ENCODE measurements at places on chromosomes 6 and 20.

GRCh38 chr20:64766-65322, 22.6 kb upstream of the DEFB125 start:
- DNase-seq: no peak

DNA sequence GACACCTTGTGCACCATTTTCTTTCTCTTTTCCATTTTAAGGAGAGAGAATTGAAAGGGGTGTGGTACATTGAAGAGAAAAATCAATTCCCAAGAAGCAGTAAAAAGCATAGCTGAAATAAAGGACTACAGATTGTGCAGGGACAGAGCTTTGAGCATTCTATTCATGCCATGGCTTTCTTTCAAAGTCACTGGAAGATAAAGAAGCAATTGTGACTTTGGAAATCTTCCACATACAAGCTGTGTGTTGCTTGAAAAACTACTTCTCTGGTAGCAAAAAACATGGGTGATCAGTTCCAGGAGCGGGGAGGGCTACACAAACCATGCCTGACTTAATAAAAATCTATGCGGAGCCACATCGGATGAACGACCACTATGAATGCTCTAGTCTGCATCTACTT, 230.2 kb upstream of the THEMIS start:
- no peak for DNase-seq

GRCh38 chr20:63295846-63296245, 2.9 kb downstream of the COL20A1 start:
- no peak for DNase-seq

DNA sequence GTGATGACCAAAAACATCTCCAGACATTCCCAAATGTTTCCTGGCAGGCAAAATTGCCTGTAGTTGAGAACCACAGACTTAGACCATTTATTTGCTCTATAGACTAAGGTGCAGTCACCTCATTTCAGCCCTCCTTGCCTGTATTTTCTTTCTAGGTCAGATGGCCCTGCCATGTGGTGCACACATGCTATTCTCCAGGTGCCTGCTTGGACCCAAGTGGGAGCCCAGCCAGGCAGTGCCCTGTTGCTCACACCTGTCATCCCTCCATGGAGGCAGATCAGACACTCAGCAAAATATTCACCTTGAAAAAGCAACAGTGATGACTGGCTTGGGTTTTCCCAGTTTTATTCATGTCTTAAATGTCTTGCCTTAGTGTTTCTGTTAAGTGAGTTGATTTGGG, 311.4 kb downstream of the TFAP2C start:
- no peak for DNase-seq

DNA sequence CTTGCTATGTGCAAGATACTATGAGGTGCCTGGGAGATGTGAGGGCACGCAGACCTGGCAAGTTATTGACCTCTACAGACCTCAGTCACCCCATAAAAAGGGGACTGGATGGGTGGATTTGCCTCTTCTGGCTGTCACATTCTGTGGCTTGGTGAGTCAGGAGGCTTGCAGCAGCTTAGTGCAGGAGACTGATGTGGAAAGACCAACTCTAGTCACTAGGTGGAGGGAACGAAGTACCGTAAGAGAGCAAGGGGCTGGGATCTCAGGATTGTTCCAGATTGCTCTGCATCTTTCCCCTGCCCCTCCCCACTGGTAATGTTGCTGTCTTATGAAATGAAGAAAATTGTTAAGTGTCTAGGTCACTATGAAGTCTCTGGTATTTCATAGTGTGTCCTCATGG, 3.3 kb downstream of the MAPRE1 start:
- DNase-seq: no peak

DNA sequence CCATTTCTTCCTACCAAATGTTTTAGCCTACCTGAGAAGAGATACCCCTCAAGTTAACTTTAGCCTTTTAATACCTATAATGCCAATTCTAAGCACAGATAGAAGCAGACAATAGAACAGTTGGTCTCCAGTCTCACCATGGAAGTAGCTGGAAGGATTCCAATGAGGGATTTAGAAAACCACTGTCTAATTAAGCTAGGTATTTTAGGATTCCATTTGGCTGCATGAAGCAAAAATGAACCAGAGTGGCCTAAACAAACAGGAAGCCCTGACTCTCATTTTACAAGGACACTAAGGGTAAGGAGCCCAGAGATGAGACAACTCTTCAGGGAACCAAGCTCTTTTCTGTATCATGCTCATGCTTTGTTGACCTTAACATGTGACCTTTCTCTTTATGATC, 199.2 kb downstream of the ALDH8A1 start:
- no peak for DNase-seq

GRCh38 chr6:166045860-166046200, 121.8 kb downstream of the TBXT start:
- DNase-seq: no peak

- no peak for DNase-seq
Observed at GRCh38 chr6:11785415-11785773, 6.8 kb upstream of the ADTRP start.

GRCh38 chr6:40307712-40308111, 279.5 kb downstream of the LRFN2 start:
- no peak for DNase-seq

DNA sequence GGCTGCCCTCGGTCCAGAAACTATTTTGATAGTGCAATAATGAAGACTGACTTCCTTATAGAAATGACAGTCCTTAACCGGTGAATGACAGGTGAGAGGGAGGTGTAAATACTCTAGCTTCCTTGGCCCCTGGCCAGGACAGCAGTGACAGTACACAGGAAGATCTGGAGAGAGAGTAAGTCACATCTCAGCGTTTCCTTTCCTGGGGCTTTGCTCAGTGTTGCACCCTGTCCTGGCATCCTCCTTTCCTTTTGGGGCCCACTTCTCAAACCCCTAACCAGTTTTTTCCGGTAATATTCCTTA, 336.9 kb downstream of the CD83 start:
- DNase-seq: no peak

GRCh38 chr6:148027201-148027600, 315.4 kb upstream of the SASH1 start:
- DNase-seq: no peak

DNA sequence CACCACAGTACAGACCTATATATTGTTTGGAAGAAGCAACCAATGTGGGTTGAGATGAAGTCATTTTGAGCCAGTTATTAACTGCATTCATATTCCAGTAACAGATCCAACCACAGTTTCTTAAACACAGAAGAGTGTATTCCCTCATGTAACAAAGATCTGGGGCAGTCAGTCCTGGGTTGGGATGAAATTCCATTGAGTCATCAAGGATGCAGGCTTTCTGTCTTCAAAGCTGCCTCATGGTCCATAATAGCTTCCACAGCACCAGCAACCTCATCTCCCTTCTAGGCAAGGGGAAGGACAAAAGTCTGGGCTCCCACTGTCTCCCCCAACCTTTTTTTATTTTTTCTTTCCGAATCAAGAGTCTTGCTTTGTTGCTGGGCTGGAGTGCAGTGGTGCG, 2.9 kb upstream of the SOD2 start:
- DNase-seq: no peak

- no peak for DNase-seq
Observed at GRCh38 chr6:135972150-135972549, 120.6 kb downstream of the PDE7B start.

DNA sequence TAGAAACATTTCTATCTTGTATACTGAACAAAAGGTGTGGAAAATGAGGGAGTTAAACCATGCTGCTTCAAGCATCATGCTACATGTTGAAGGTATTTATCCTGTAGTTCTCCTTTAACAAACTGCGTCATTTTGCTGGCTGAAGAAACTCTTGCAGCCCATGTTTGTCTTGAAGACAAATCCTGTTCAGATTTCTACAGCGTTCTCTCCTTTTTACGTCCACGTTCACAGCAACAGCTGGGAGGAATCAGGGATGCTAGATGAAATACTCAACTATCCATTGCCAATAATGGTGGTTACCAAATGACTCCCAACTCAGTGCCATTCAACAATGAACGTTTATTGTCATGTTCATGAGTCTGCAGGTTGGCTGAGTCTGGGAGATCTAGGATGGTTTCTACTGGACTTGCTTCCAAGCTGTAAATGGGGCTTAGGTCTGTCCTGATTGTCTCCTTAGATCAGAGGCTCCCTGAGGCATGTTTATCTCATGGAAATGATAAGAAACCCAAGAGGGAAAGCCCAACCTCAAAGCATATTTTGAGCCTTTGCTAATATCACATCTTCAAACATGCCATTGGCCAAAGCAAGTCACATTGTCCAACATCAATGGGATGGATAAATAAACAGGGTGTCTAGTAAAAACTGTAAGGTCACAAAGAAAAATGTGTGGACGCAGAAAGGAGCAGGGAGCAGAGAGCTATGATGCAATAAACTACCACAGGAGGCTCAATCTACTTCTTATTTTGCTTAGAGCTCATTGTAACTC, 2.7 kb upstream of the PLCB1 start:
- no peak for DNase-seq

DNA sequence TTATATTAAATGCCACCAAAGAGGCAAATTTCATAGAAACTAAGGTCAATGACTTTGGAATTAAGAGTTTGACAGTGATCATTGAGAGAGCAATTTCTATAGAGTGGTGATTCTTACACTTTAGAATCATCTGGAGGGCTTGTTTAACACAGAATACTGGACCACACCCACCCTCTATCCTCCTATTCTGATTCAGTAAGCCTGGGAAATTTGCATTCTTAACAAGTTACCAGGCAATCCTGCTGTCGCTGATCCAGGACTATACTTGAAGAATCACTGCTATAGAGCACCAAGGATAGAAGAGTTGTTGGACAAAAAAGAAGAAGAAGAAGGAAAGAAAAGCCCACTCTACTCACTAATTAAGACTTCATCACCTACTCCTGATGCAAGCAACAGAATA, 21.3 kb upstream of the TBX18 start:
- no peak for DNase-seq

GRCh38 chr20:58568126-58568482, 52.9 kb upstream of the APCDD1L start:
- DNase-seq: no peak

GRCh38 chr6:138446821-138447220, 42.8 kb downstream of the HEBP2 start:
- no peak for DNase-seq

- DNase-seq: no peak
Observed at GRCh38 chr6:157151989-157152388, 171.3 kb downstream of the TMEM242 start.

DNA sequence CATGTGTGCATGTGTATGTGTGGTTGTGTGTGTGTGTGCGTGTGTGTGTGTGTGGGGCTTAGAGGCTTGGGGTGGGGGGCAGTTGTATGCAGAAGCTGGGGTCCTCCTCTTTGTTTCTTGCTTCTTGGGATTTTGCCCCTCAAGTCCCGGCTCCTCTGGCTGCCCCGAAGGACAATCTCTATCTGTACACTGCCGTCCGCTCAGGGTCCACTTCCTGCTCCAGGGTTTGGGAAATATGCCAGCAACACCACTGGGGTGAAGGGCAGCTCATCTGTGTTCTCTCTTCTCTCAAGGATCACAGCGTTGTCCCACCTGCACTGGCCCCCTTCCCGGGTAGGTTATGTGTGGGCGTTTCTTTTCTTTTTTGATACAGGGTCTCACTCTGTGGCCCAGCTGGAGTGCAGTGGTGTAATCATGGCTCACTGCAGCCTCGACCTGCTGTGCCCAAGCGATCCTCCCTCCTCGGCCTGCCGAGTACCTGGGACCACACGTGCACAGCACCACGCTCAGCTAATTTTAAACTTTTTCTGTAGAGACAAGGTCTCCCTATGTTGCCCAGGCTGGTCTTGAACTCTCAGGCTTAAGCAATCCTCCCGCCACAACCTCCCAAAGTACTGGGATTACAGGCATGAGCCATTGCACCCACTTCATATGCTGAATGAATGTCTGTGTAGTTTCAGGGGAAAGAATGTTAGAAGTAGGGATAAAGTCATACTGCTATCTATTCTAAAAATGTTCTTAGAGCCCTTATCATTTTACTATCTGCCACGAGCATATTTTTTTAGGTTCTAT, 25.7 kb downstream of the SLC2A4RG start:
- no peak for DNase-seq

GRCh38 chr6:113094779-113095178, 747.6 kb downstream of the RFPL4B start:
- DNase-seq: no peak

- DNase-seq: no peak
Observed at GRCh38 chr20:19522071-19522801, 235.8 kb upstream of the RIN2 start.

DNA sequence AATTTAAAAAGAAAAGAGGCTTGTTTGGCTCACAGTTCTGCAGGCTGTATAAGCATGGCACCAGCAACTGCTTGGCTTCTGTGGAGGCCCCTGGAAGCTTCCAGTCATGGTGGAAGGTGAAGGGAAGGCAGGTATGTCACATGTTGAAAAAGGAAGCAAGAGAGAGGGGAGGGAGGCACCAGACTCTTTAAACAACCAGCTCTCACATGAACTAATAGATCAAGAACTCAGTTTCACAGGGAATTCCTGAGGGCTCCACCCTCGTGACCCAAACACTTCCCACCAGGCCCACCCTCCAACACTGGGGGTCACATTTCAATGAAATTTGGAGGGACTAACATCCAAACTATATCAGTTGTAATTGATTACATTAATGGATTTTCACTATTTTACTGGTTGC, 127.9 kb upstream of the MLIP start:
- DNase-seq: no peak

DNA sequence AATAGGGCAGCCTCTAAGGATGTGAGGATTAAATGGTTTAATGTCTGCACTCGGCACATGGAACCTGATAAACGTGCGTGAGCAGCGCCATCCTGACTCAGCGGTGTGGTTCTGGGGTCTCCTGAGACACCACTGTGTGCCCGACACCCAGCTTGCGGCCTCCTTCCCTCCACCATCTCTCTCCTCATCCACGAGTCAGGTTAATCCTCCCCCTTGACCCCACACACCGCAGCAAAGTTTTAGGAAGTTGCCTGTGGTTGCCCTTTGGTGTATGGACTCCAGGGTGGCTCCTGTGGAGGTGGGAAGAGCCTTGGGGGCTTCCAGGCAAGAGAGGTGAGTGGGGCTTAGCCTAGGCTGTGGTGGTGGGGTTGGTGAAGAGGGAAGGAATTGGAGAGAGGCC, 68.2 kb downstream of the PHACTR3 start:
- no peak for DNase-seq

GRCh38 chr6:100626721-100627120, 162.0 kb upstream of the SIM1 start:
- DNase-seq: no peak

DNA sequence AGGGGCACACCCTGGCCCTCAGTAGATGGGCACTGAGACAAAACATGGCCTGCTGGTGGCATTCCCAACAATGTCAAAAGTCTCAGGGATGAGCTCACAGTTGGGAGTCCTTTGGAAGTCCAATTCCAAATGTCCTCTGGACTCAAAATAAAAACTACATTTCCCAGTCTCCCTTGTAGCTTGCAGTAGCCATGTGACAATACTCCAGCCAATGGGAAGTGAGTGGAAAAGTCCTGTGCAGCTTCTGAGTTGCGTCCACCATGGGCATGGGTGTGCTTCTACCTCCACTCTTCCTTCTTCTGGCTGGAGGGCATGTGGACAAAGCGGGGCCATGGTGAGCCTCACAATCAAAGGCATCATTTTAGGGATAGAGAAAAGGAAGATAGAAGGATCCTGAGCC, 5.8 kb upstream of the ADAM33 start:
- no peak for DNase-seq

GRCh38 chr6:128642132-128642531, 121.7 kb upstream of the PTPRK start:
- DNase-seq: no peak

All from esophagus squamous epithelium (tissue), 5 donors.